ENCODE measurements at places on chromosomes 12 and 14. TPM values are rescaled to one million over a fixed set of nuclear protein-coding genes. Genes with fewer than 3 reads are reported as not detected.

TMEM132C gene
- total RNA-seq, result 0.50 TPM

GRCh38 chr12:57027805-57028153 is 11.4 kb upstream of the TAC3 start:
- no peaks in the 10 kb centered on the region for H3K27me3 ChIP-seq
- H3K4me1 ChIP-seq, result no peaks in the 10 kb centered on the region
- no peak overlapping the region for H3K27ac ChIP-seq
- DNase-seq, result no peak
- H3K4me3 ChIP-seq, result no peak overlapping the region
- H3K36me3 ChIP-seq, result no peaks in the 10 kb centered on the region

IFNG-AS1 gene
- 0.23 TPM for total RNA-seq

- DNase-seq, result no peak
- H3K4me1 ChIP-seq, result peaks cover 23% of the 10 kb centered on the region
- H3K27me3 ChIP-seq, result no peaks in the 10 kb centered on the region
- H3K36me3 ChIP-seq, result no peaks in the 10 kb centered on the region
Observed at GRCh38 chr14:24428628-24429394, 657 bp downstream of the CBLN3 start.

- H3K36me3 ChIP-seq, result no peaks in the 10 kb centered on the region
- H3K4me3 ChIP-seq, result no peak overlapping the region
- no peaks in the 10 kb centered on the region for H3K4me1 ChIP-seq
- H3K27me3 ChIP-seq, result no peaks in the 10 kb centered on the region
- H3K27ac ChIP-seq, result no peak overlapping the region
- no peak for DNase-seq
Observed at GRCh38 chr14:24818058-24818822, 184.2 kb upstream of the GZMB start.

IL26 gene
- not detected for total RNA-seq

DNA sequence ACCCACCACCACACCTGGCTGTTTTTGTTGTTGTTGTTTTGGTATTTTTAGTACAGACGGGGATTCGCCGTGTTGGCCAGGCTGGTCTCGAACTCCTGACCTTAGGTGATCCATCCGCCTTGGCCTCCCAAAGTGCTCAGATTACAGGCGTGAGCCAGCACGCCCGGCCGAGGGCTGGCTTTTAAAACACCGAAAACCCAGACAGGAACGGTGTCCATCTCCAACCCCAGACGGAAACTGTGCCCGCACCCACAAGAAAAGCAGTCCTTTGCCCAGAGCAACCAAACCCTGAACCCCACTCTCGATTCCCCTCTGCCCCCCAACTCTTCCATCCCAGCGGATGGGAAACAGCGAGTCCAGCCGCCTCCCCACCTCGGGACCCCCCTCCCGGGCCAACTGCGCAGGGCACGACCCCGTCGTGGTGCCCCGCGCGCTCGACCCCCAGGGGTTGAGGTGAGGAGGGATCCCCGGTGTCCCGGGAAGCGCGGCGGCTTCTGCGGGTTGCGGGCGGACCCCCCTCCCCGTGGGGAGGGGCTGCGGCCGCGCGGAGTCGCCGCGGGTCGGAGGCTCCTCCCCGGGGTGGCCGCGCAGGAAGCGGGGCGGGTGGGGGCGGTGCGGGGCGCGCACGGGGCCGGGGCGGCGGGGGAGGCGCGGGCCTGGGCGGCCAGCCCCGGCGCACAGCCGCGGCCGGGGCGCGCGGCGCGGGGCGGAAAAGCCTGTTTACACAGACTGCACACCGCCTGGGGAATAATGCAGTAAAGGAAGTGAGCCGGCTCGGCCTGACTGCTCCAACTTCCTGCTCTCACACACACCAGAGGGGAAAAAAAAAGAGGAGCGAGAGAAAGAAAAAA is at the start of gene ELK3:
Gene ELK3 (plus strand): TSS at position 651 of the 851 bp plus-strand sequence.
- peak; percentile 78 for DNase-seq
- H3K27me3 ChIP-seq, result no peaks in the 10 kb centered on the region
- peak within 1 kb of the TSS; percentile 91 for H3K4me3 ChIP-seq
- peaks cover 16% of the 10 kb centered on the region for H3K4me1 ChIP-seq
- peak within 1 kb of the TSS; percentile 92 for H3K27ac ChIP-seq
- no peaks in the 10 kb centered on the region for H3K36me3 ChIP-seq

- no peaks in the 10 kb centered on the region for H3K27me3 ChIP-seq
- H3K27ac ChIP-seq, result no peak overlapping the region
- H3K4me1 ChIP-seq, result no peaks in the 10 kb centered on the region
- no peak for DNase-seq
- H3K4me3 ChIP-seq, result no peak overlapping the region
Observed at GRCh38 chr14:96227428-96227827, 22.8 kb downstream of the BDKRB2 start.

TMTC2 gene
- 17.2 TPM for total RNA-seq

Data from left lung (tissue), 14 donors.